ENCODE measurements at places on chromosomes 7 and 10.

DNA sequence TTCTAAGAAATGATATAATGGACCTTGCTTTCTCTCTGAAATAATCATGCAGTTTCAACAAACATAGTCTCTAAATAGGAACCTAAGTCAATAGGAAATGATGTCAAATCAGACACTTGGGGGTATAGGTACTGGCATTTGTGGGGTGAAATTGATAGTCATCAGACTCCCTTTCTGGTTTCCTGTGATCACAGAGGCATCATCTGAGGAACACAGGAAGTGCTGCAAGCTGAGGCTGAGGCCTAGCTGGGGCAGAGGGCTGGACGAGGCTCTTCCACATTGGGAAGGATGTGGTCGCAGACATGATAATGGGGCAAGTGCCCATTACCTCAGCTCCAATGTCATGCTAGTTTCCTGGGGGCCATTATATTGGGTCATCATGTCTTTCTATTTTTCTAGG lies 33.5 kb upstream of the TARP start:
- DNase-seq = no peak

DNA sequence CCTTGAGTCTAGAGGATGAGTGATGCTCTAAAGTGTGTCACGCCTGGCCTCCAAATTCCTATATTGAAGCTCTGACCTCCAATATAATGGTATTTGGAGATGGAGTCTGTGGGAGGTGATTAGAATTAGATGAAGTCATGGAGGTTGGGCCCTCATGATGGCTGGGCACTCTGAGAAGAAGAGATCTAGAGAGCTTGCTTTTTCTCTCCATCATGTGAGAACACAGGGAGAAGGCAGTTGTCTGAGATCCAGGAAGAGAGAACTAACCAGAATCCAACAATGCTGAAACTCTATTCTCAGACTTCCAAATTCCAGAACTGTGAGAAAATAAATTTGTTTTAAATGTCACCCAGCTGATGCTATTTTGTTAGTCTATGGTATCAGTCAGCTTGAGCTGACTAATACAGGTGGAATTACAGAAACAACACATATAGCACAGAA lies 15.1 kb downstream of the RNF216 start:
- DNase-seq = no peak

DNA sequence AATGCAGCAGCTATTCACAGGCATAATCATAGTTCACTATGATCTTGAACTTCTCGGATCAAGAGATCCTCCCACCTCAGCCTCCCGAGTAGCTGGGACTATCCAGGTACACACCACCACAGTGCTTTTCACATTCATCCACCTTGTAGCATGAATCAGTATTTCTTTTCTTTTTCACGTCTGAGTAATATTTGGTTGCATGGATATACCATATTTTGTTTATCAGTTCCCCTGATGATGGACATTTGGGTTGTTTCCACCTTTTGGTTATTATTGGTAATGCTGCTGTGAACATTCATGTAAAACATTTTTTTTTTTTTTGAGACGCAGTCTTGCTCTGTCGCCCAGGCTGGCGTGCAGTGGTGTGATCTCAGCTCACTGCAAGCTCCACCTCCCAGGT lies 3.6 kb upstream of the TBC1D12 start:
- DNase-seq = no peak

DNA sequence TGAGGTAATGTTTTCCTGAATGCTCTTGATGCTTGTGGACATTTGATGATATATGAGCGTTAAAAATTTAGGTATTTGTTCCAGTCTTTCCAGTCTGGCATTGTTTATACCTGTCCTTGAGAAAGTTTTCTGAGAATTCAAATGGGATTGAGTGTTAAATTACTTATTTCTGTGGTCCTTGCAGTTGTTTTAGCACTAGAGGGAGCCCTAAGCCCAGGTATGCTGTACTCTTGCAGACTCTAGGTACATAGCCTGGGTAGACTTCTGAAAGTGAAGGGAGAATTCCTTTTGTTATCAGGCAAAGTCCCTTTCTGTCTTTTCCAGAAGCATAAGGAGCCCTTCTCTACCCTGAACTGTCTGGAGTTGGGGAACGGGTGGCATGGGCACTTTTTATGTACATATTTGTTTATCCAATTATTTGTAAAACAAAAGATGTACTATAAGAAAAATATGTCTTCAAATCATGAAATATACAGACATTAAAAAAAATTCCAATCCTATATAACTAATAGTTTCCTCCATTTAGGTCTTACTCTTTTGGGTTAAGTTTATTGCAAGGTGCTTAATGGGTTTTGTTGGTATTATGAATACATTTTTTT lies 262.1 kb downstream of the ATRNL1 start:
- DNase-seq = no peak

DNA sequence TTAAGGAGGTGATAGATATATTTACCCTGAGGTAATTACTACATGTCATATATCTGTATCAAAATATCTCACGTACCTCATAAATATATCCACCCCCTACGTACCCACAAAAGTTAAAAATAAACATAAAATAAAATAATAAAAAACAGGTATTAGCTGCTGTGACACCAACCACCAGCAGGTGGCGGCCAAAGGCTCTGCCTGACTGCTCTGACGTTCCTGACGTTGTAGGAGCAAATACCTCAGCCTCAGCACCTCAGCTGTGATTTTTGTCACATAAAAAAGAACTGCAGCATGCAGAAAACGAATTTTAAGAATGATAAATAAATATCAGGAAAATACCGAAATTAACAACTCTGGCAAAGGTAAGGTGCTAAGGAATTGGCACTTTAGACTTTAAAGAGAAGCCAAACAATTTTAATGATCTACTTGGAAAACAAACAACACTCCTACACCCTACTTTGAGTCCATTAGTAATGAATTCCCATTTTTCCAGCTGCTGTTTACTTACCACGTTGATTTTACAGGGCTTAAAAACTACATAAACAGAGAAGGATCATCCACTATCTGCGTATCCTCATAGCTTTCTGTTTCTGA lies 125.4 kb upstream of the TARP start:
- DNase-seq = no peak

- no peak for DNase-seq
Measured at GRCh38 chr10:83909001-83909400, 230.3 kb upstream of the GHITM start.

DNA sequence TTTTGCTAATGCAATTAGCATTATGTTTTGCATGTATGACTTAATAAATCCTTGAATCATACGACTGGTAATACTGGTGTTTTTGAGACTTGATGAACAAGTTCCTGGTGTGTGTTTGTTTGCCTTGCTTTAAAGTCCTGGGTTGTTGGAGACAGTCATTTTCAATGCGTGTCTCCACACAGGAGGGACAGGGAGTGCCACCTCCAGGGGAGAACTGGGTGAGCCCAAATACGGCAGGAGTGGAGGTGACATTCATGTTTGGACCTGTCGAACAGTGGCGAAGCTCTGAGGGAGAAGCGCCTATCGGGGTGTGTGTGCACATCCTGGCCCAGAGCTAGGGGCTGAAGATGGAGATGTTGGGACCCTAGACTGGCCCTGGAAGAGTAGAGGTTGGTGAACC lies 43.8 kb downstream of the DAGLB start:
- no peak for DNase-seq

- DNase-seq = no peak
Measured at GRCh38 chr7:14754631-14755030, 147.9 kb downstream of the DGKB start.

DNA sequence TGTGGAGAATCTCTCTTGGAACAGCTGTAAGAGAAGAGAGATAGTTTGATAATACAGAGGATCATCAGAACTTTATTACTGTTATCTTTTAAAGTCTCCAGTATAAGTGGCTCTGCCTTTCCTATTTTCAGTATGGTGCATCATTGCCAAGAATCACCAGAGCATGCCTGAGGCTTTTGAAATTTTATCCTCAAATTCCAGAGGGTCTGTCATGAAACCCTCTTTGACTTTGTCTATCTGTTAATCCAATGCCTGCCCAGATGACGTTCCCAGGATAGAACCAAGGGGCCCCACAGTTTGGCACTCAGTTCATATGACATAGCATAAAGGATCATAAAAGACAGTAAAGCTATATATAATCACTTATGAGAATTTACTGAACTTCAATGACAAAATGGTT lies 35.3 kb upstream of the SEMA3C start:
- no peak for DNase-seq

- DNase-seq = no peak
Measured at GRCh38 chr7:148884049-148884298, at the start of gene EZH2. TSS of gene EZH2 (minus strand) at chr7:148884291. CDS start at chr7:148847298, 36,993 bp downstream.

DNA sequence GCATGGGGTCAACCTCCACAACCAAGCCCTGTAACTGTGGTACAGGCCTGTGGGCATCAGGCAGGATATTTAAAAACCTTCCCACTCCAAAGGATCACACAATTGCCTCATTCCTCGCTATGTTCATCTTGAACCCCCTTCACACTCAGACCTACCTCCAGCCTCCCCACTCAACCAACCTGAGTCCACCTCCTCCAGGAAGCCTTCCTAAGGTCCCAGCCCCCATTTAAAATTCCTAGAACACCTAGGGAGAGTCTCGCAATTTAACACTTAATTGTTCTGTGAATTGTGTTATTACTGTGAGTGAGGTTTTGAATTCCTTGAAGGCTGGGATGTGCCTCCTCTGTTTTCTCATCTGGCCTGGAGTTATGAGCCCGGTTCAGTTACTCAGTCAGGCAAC lies 93.1 kb upstream of the SMNDC1 start:
- DNase-seq = no peak

GRCh38 chr10:70175516-70175915 lies 5.2 kb upstream of the SAR1A start:
- no peak for DNase-seq

GRCh38 chr7:54015251-54015650 lies 526.9 kb upstream of the VSTM2A start:
- DNase-seq = no peak

DNA sequence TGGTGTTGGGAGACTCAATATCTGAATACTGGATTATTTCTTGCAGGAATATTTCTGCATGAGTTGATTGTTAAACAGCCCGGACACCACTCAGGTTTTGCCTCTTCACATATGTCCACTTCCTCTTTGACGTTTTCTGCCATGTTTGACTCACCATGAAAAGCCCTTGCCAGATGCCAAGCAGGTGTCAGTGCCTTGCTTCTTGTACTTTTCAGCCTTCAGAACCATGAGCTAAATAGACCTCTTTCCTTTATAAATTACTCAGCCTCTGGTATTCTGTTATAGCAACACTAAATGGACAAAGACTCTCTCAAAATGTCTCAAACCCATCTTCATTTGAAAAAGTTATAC lies 24.7 kb upstream of the MACC1 start:
- DNase-seq = no peak

DNA sequence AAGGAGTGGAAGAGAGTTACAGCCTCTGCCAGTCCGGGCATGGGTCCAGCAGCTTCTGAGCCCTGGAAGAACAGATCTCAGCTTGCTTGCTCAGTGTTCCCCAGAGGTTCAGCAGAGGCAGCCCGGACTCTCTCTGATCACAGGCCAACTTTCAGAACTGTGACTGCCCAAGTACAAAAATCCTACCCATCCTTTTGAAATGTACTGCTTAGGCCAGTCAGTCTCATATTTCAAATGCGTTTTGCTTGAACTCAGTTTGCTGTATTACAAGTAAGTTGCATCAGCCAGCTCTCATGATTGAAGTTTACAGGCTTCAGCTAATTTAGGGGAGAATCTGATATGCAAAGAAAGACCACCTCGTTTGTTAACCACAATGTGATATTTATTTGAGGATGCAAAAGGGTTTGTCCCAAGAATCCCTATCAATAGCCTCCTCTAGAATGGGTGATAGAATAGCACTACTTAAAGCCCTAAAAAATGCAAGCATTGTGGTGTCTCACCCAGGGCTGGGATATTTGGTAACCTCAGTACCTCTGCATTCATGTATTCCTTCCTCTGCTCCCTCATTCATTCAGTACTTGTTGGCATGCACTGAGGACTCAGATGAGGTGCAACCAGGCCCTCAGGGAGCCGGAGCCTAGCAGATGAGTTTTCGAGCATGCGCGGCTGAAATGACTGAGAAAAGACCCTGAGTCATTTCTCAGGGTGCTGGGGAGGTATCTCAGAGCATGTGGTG lies 7.0 kb downstream of the AIMP2 start:
- no peak for DNase-seq

DNA sequence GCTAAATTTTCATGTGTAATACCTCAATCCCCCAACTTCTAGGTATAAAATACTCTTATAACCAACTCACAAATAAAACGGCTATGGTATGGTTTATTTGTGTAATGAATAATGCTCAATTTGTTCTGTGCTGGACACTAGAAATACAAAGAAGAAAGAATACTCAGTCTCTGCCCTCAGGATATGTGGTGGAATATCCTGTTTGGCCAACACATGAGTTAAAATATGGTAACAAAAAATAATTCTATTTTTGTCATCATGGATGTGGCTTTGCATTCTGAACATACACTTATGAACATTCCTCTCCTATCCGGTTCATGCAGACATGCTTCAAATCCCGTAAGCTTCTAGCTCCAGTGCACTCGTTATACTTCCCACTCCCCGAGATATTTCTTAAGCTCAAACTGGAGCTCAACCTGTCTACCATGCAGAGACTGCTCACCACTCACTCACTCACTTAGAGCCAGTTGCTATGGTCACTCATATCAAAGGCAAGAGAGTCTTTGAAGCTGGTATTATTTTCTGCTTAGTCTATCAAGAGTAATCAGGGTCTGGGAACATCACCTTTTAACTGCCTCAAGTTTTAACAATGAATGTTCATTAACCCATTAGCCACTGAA lies 53.8 kb upstream of the SLC16A12 start:
- DNase-seq = no peak

DNA sequence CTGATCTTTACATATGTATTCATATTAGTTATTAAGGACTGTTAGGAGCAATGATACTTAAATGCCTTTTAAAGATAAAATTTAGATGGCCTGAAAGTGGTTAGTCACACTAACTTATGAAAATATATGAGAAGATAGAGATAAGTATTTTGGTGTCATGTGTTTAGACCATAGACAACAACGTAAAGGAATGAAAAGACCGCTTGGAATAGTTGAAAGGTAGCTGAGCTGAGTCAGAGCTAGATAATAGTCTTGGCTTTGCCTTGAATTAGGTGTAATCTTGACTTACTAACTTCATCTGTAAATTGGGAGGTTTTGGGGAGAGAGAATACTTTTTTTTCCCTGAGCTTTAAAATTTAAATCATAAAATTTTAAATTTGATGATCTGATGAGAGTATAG lies 127.0 kb downstream of the LYZL1 start:
- no peak for DNase-seq
